ENCODE measurements at places on chromosomes 3 and 15.

GRCh38 chr15:34010921-34011320 lies 28.1 kb downstream of the AVEN start:
- no peak for DNase-seq

DNA sequence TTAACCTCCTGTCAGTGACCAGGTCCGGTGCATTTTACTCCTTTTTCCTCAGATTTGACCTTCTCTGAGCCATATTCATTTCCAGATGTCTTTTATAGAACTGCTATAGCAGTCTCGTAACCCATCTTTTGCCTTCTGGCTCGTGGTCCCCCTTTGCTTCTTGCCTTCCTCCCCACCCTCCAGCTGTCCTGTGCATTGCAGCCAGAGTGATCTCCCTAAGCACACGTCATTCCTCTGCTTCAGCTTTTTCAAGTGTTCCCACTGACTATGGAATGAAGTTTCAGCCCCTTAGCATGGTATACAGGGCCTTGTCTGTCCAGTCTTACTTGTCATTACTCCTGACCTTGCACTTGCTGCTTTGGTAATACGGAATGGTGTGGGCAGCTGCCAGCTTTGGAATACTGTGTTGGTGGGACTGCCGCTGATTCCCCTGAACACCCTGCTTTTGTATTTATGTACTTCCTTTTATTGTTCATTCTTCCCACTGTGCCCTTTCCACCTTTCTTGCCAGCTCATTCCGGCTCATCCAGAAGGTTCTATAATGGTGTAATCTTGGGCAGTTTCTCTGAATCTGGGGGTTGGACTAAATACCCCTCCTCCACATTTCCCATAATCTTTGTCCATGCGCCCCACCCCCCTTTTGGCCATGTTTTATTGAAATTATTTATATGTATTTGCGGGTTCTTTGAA lies 38.9 kb downstream of the SLC25A26 start:
- DNase-seq, result no peak

DNA sequence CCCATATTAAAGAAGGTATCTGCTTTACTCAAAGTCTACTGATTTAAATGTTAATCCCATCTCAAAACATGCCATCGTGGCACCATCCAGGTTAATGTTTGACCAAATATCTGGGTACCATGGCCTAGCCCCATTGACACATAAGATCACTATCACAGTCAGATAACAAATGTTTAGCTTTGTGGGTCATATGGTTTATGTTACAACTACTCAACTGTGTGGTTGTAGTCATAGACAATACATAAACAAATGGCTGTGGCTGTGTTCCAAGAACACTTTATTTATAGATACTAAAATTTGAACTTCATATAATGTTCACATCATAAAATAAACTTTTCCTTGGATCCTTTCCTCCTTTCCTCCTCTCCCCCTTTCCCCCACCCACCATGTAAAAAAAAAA lies 9.8 kb upstream of the SNRPN start:
- DNase-seq, result no peak

DNA sequence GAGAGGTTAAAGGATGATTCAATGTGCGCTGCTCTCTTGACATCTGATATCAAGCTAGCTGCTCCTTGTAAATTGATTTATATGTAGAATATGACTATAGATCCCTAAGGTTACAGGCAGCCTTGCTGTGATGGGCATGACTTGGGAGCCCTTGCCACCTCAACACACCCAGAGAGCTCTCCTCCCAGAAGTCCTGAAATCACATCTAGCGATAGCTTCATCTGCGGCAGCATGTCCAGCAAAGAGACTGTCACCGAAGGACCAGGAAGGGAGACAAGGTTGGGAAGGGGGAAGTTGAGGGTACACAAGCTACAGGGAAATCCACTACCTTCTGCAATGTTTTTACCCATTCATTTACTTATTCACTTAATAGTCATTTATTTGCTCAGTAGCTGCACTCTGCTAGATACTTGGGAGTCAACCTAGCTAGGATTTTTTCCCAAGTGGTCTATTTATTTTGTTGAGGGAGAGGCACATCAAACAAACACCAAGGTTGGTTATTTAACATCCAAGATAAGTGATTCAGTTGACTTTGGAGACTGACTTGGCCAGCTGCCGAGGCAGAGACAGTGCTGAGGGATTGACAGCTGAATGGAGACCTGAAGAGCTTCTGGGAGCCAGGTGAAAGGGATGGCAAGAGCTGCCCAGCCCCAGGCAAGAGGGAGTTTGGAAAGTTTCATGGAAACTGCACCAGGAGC lies 205.8 kb upstream of the IL12A start:
- DNase-seq, result no peak

- DNase-seq, result no peak
Observed at GRCh38 chr3:152742368-152743347, 92.3 kb upstream of the P2RY1 start.

GRCh38 chr15:66738116-66738515 lies 36.1 kb downstream of the SMAD6 start:
- no peak for DNase-seq

GRCh38 chr3:193053046-193053435 lies 135.4 kb upstream of the MB21D2 start:
- DNase-seq, result no peak

GRCh38 chr3:160134454-160134853 lies 90.8 kb upstream of the C3orf80 start:
- no peak for DNase-seq

GRCh38 chr3:131236421-131236820 lies 145.2 kb upstream of the NUDT16 start:
- DNase-seq, result no peak

- no peak for DNase-seq
Observed at GRCh38 chr3:102887431-102887830, 452.6 kb downstream of the ZPLD1 start.

- DNase-seq, result no peak
Observed at GRCh38 chr3:194925614-194926013, 239.9 kb downstream of the FAM43A start.

DNA sequence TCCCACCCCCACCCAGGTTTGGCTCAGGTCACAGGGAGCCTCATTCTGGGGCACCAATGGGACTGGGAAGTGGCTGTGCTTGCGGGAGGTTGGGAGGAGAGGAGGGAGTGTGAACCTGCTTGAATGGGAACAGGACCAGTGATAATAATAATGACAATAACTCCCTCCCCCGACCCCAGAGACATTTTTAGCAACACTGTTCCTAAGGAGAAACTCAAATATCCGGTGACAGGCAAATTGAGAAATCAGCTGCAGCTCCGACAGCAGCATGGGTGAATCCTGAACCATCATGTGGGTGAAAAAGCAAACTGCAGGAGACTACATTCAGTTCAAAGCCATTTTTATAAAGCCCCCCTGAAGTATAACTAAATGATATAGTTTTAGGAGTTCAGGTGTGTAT lies 11.6 kb upstream of the RPL29 start:
- DNase-seq, result no peak

GRCh38 chr3:66354001-66354400 lies 133.2 kb downstream of the SLC25A26 start:
- DNase-seq, result no peak

DNA sequence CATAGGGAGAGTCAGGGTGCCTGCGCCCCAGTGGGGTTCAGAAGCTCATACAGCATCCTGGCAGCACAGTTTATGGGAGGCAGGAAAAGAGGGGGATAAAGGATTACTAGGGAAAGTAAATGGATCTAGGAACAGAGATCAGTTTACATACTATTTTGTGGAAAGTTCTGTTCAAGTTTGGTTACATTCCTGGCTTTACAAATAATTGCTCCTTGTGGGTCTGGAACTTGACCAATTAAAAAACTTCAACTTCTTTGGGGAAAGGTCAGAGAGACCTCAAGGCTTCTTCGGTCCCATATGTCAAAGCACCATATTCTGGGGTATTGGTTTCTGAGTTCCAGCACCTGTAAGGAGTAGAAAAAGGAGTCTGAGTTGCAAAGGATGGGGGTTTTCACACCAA lies 64.1 kb downstream of the ZDHHC19 start:
- no peak for DNase-seq

DNA sequence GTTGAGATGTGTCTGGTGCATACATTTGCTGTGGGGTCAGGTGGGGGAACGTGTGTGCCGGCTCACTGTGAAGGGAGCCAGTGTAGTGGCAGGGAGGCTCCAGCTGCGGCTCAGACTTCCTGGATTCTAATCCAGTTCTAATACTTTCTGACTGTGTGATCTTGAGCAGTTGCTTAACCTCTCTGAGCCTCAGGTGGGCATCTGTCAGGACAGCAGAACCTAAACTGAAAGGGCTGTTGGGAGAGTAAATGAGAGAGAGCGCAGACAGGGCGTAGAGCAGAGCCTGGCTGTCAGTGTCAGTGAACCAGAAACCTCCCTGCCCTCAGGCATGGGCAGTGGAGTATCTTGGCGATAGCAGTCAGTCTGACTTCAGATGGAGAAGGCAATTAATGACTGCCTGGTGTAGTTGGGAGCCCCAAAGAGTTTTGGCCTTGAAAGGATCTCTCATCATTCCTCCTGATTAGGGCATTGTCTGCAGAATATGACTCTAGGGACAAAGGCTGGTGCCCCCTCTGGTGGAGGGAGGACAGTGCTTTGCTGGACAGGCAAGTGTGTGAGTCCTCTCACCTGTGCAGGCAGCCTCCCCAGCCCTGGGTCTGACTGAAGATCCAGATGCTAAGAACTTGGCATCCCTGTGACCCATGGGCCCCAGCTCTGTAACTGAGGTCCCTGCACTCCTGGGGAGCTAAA lies 9.6 kb downstream of the KBTBD13 start:
- no peak for DNase-seq

- DNase-seq, result no peak
Observed at GRCh38 chr15:39269821-39270220, 311.1 kb upstream of the THBS1 start.

DNA sequence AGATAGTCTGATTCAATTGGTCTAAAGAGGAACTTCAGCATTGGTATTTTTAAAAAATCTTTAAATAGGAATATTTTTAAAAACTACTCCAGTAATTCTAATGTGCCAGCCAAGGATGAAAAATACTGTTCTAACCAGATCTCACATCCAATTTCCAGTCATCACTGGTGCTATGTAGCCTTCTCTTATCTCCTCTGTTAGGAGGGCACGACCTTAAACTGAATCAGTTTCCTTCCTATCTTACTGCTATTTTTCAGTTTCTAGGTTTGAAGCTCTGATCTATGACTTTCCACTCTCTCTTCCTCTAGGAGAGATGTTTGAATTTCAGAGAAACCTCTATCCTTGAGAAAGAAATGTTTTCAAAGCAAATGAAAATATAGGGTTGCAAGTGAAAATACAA lies 31.9 kb downstream of the HAPLN3 start:
- no peak for DNase-seq

GRCh38 chr3:128488636-128488990 lies 4.4 kb downstream of the GATA2 start:
- DNase-seq, result no peak

Measured in activated CD8-positive, alpha-beta memory T cell treated with anti-CD3 and anti-CD28 coated beads for 1 hour (primary cell).